Dorsolateral prefrontal cortex (tissue), 122 donors: ENCODE measurements at places on chromosomes 11 and 22. TPM values are rescaled to one million over a fixed set of nuclear protein-coding genes. Genes with fewer than 3 reads are reported as not detected.

CHRM1 gene
- 54.9 TPM for total RNA-seq

SLC35E4 gene
- total RNA-seq = 13.9 TPM

SLC22A9 gene
- 5.2 TPM for total RNA-seq

MRGPRX3 gene
- 0.37 TPM for total RNA-seq

YAP1 gene
- total RNA-seq = 32.3 TPM

ESAM gene
- 27.7 TPM for total RNA-seq

B4GALNT4 gene
- 133 TPM for total RNA-seq

IFITM2 gene
- total RNA-seq = 92.5 TPM

HIPK3 gene
- 112 TPM for total RNA-seq

ZNF280B gene
- 11.4 TPM for total RNA-seq

DDTL gene
- total RNA-seq = not detected

MTFP1 gene
- 3.0 TPM for total RNA-seq

FAM83F gene
- total RNA-seq = 0.42 TPM

SCN3B gene
- total RNA-seq = 98.9 TPM

GALNT18 gene
- total RNA-seq = 26.5 TPM

HBG1 gene
- total RNA-seq = not detected

OR8D4 gene
- total RNA-seq = not detected

OR8B8 gene
- not detected for total RNA-seq

TCN1 gene
- not detected for total RNA-seq

ENTHD1 gene
- not detected for total RNA-seq

RASSF10 gene
- total RNA-seq = 0.59 TPM
